ENCODE measurements at places on chromosomes 11 and 22.
A peak's percentile ranks its signal among the peaks of the same experiment; 100 is the strongest.

DNA sequence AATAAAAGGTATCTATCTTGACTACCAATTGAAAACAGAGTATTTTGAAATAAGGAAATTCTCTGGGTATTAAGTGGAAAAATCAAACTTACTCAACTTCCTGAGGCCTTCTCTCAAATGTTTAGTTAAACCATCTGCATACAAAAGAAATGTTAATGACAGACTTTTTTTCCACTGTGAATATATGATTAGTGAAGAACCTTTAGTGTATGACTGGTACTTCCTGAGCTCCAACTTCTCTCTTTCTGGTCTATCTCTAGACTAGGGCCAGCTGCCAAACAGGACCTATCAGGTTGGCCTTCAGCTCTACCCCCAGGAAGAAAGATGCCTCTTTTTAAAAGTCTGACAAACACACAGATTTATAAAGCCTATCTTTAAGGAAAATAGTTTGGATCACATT lies 68.8 kb upstream of the SCUBE2 start:
- DNase-seq = no peak

GRCh38 chr11:22431106-22431505 lies 92.9 kb downstream of the SLC17A6 start:
- no peak for DNase-seq

DNA sequence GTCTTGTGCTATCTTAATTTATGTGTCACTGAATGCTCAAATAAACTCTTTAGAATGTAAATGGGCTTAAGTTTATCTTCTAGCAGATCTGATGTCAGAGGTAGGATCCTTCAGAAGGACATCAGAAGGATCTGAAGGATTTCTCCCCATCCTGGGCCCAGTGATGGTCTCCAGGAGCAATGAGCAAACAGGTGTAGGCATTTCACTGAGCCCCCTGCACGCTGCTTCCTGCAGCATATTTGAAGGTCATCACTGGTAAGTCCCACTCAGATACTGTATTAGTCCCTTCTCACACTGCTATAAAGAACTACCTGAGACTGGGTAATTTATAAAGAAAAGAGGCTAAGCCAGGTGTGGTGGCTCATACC lies 4.5 kb downstream of the GSTP1 start:
- DNase-seq = no peak

- DNase-seq = no peak
These were observed 45.2 kb upstream of the LINC01488 start for GRCh38 chr11:69436041-69436982.

DNA sequence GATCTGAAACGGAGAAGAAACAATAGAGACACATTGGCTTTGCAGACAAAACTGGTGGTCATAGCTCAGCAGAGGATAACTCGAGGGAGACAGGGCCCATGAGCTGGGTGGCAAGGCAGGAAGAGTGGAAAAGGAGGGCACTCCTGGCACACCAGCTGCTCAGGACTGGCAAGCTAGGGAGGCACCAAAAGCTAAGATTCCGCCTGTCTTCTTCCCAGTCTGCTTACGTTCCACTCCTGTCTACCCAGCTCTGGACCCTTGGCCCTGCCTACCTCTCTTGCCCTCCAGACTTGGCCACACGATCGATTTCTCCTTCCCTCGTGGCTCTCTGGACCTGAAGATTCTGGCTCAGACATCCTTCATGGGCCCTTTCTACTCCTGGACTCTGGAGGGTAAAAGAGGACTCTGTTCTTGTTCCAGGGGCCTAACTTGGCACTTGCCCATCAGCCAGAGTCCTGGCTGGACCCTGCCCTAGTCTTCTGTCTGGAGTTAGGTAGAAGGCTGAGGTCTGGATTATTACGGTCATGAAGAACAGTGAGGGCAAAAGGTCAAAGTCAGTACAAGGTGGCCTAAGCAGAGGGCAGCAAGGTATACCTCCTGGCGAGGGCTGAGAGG lies 115.2 kb upstream of the PITPNB start:
- no peak for DNase-seq

DNA sequence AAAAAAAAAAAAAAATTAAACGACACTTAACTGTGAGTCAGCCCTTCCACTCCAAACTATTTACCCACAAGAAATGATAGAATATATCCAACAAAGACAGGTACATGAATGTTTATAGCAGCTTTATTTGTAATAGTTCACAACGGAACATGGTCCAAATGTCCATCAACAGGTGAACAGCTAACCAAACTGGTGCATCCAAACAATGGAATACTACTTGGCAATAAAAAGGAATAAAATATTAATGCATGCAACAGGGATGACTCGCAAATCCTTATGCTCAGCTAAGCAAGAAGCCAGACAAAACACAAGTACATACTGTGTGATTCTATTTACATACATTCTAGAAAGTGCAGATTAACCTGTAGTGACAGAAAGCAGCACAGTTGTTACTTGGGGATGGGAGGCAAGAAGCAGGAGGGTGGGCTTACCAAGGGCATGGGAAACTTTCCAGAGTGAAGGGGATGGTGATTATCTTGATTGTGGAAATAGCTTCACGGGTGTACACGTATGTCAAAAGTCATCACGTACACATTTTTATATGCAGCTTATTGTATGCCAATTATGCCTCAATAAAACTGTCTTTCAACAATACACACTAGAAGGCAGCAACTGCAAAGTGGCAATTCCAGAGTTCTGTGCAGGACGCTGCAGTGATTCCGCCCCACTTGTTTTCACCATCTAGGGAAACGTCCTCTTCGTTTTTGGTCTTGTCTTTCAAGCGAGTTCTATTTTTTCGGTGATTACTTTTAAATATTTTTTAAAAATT lies 6.7 kb upstream of the SF1 start:
- DNase-seq = no peak

GRCh38 chr22:37316875-37317371 lies 34.6 kb downstream of the CYTH4 start:
- DNase-seq = peak; percentile 46

DNA sequence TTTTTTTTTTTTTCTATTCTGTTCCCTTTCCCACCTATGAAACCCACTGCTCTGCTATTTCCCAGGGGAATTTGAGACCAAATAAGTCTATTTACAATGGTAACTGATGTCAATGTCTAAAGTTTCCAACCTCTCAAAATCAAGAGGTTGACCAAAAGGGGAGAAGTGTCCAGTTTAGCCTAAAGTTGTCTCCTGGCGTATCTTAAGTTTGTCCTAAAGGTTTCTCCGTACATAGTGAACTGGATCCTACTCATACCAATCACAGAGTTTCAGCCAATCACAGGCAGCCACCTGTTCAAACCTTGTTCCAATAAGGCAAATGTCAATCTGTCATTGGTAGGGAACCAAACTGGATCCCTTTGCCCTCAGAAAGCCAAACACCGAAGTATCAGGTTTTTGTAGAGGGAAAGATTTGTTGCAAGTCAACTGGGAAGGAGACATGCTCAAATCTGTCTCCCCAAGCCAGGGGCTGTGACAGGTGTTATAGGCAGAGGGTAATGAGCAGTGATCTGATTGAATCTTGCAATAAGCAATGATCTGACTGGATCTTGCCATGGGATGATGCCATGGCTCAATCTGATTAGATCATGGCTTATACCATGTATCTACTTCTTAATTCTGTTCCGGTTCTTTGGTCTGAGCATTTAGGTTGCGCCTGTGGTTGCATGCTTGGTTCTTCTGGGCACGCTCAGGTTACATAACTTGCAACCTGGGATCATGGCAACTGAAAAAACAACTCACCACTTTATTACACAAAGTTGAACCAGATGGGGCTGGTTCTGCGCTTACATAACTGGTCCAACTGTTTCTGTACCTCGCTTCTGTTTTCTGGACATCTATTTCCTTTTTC lies 1.1 kb upstream of the VPS37C start:
- DNase-seq = no peak

DNA sequence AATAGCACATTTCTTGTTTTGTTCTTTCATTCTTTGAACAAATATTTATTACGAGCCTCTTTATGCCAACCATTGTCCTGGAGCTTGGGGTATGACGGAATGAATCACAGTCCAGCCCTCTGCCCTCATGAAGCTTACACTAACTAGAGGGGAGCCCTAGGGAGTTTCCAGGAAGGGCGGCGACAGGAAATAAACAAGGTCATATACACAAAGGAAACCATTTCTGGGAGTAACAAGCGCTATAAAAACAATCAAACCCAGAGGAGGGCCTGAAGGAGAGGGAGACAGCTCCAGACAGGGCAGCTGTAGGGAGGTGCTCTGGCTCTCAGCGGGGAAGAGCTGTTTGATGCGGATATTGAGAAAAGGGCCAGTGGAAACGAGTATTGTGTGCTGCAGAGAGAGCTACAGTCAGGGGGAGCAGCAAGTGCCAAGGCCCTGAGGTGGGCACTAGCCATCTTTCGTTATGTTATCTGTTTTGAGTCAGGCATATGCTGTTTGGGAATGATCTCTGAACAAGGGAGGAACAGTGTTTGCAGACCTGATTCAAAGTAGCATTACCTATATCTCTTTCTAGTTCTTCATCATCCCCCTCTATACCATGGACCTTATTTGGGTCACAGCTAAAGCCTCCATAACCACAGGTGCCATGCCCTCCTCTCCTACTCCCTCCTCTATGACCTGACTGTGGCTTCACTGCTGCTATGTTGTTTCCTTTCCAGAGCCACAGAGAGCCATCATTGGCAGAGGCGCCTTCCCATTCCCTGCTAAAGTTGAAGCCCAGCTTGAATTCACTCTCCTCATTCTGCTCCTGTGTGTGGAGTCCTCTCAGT lies 15.3 kb upstream of the ZBTB16 start:
- no peak for DNase-seq

- no peak for DNase-seq
These were observed 668.0 kb downstream of the ETS1 start for GRCh38 chr11:127919206-127920000.

- DNase-seq = no peak
These were observed 79.2 kb downstream of the CASP12 start for GRCh38 chr11:104819107-104819506.

GRCh38 chr11:89421718-89422117 lies 69.5 kb downstream of the NOX4 start:
- DNase-seq = no peak

DNA sequence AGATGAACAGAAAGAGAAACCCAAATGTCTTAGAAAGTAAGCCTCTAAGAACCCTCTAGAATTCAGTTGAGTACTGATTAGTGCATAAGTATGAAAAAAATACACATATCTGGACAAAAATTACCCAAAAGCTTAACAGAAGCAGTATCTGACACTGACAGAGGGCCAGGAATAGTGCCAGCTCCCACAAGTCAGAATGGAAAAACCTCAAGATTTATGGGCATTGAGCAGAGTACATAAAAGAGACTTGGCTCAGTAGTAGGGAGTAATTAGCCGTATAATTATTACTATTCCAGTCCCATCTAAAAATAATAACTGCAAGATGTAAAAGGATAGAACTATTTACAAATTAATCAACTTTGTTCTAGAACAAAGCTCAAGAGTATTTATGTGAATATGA lies 834.5 kb downstream of the FAM181B start:
- no peak for DNase-seq

DNA sequence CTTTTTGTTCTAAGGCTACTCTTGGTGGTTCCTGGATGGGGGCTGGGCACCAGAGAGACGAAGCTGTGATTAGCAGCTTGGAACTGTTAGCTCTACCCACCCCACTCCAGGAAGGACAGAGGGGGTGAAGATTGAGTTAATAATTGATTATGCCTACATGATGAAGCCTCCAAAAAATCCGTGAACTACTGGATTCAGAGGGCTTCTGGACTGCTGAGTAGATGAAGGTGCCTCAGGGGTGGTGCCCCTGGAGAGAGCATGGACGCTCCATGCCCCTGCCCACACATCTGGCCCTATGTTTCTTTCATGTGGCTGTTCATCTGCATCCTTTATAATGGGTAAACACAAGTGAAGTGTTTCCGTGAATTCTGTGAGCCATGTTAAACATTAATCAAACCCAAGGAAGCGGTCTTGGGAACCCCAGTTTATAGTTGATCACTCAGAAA lies 47.3 kb upstream of the CYP2D6 start:
- DNase-seq = no peak

DNA sequence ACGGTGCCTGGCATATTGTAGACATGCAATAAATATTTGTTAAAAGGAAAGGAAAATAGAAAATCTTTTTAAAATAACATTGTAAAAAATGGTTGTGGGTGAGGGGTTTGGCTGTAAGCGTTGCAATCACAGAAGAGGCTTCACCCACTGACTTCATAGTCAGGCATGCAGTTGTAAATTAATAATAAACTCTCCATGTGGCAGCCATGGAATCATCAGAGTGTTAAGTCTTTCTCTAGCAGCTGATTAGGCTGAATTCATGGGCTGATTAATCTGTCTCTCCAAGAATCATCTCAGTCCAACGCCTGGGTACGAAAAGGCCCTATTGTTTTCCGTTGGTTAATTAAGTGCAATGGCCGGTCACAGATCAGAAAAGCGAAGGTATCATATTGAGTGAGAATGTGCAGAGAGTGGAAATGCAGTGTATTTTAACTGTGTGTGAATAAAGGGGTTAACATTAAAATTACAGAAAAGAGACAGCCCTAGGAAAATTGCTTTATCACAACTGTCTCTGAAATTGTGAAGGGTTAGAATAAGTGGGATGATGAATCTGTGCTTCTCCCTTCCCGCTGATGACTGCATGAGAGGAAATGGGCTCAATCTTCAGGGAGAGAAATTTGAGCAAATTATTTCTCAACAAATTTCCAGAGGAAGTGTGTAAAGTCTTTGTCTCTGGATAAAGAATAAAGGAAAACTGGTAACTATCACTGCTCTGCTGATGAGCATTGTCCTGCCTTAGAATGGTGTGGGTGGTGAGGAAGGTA lies 269.0 kb downstream of the FAM76B start:
- no peak for DNase-seq

GRCh38 chr22:29517215-29517908 lies 36.2 kb downstream of the THOC5 start:
- DNase-seq = no peak

GRCh38 chr11:86743223-86744118 lies 56.9 kb upstream of the PRSS23 start:
- DNase-seq = no peak

DNA sequence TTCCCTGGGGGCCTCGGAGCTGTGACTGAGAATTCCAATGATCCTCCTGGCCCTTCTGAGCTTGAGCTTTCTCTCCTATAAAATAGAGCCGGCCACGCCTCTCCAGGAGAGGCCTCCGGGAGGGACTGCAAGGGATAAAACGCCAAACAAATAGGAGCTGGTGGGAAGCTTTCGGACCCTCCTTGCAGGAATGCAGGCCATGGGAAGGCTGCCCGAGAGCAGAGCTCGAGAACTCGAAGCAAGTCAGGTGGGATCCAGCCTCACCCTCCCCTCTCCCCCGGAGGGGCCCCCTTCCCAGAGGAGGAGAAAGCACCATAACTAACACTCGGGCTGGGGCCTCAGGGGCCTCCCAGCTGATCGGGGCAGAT lies 34.6 kb downstream of the FLRT1 start:
- DNase-seq = no peak

GRCh38 chr11:87228820-87229219 lies 191.1 kb downstream of the TMEM135 start:
- no peak for DNase-seq

DNA sequence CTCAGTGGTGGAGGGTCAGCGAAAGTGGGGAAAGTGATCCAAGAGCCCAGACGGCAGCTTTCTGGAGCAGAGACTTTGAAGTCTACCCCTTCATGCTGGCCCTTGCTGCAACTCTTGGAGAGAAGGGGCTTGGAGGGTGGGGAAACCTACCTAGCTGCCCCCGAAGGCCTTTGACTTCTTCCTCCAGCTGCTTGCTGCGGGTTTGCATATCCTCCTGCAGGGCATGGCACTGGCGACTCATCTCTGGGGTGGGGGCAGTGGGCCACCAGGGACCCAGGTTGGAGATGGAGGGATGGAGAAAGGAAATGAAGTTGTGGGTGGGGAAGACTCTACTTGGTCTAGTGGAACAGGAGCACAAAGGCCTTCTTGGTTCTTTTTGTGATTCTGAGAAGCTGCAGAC lies 7.7 kb downstream of the NHERF4 start:
- no peak for DNase-seq

GRCh38 chr22:20226077-20226716 lies 41.9 kb downstream of the RTN4R start:
- no peak for DNase-seq
